ENCODE measurements at places on chromosomes 4 and X.

DNA sequence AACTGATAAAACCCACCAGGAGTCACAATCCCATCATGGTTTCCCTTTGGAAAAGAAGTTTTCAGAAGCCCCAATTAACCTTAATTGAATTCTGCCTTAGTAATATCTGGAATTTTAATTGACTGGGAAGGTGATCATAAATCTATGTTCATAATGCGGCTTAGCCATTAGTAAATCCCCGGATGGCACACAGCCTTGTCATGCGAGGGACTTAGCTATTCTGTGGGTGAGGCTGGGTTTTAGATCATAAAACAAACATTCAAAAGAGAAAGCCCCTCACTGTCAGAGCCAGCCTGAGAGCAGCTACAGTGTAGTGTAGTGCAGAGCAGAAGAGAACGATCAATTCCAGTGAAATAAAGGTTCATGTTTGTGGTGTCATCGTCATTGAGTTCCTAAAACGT, 124.0 kb upstream of the NOCT start:
- DNase-seq: peak; percentile 55

DNA sequence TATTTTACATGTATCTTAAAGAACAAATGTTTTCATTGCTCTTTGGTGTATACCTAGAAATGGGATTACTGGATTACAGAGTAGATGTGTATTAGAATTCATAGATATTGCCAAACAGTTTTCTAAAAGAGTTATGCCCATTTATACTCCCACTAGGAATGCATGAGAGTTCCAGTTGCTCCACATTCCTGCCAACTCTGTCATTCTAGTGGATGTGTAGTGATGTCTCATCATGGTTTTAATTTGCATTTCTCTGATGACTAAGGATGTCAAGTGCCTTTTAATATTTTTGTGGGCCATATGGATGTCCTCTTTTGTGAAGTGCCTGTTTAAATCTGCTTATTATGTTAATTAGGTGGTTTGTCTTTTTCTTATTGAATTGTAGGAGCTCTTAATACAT, 65.6 kb upstream of the BMP2K start:
- DNase-seq: no peak

DNA sequence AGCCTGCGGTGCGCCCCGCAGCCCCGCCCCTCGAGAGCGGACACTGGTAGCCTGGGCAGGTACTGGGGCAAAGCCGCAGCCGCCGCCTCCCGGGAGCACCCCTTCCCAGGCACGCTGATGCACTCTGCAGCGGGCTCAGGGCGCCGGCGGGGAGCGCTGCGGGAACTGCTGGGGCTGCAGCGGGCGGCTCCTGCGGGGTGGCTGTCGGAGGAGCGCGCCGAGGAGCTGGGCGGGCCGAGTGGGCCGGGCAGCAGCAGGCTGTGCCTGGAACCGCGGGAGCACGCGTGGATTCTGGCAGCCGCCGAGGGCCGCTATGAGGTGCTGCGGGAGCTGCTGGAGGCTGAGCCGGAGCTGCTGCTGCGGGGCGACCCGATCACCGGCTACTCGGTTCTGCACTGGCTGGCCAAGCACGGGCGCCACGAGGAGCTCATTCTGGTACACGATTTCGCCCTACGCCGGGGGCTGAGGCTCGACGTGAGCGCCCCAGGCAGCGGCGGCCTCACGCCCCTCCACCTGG, 401 bp downstream of the SOWAHD start:
- peak; percentile 33 for DNase-seq

GRCh38 chr4:85610450-85610849, 135.5 kb downstream of the ARHGAP24 start:
- no peak for DNase-seq

- no peak for DNase-seq
Measured at GRCh38 chr4:8862800-8863685, 8.6 kb downstream of the HMX1 start.

DNA sequence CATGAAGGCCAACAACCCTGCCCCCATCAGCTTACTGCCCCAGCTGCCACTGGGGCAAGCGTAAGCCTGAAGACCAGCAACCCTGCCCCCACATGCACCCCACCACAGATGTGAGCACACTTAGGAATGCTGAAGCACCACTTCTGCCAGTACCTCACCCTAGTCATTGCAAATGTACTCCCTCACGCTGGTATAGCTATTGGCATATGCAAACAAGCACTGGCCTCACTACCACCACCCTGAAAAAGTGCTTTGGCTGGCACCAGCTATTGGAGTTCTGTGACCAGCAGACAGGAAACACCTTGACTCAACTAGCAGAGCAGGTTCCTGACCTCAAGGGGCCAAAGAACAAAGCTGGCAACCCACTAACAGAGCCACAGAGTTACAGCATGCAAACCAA, 534.4 kb upstream of the POU3F4 start:
- DNase-seq: no peak

DNA sequence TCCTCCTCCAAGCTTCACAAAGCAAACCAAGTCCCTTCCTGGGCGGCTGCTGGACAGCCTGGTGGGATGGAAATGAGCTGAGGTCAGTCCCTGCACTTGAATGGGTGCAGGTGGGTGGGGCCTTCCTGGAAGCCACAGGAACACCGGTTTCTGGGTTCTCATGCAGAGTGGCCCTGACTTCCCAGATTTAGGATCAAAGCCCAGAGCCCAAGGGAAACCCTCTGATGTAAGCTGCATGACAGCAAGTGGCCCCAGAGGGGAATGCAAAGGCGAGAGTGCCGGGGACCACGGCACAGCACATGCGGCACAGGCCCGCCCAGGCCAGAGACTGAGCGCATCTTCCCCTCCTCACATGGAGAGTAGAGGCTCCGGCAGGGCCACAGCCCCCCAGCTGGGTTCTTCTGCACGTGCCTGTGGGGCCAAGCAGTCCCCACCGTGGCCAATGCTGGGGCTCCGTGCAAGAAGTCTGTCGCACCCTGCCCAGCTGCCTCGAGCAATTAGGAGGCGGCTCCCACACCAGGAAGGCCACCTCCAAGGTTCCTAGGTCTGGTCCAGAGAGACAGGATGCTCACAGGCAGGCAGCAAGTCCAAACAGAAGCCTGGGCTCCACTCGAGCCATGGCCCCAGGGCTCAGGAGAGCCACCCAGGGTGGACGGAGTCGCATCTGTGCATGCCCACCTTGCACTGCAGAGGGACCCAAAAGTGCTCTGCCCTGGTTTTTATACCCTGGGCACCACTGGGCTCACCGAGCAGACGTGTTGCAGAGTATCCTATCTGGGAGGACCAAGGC, 83.0 kb downstream of the HTRA3 start:
- no peak for DNase-seq

DNA sequence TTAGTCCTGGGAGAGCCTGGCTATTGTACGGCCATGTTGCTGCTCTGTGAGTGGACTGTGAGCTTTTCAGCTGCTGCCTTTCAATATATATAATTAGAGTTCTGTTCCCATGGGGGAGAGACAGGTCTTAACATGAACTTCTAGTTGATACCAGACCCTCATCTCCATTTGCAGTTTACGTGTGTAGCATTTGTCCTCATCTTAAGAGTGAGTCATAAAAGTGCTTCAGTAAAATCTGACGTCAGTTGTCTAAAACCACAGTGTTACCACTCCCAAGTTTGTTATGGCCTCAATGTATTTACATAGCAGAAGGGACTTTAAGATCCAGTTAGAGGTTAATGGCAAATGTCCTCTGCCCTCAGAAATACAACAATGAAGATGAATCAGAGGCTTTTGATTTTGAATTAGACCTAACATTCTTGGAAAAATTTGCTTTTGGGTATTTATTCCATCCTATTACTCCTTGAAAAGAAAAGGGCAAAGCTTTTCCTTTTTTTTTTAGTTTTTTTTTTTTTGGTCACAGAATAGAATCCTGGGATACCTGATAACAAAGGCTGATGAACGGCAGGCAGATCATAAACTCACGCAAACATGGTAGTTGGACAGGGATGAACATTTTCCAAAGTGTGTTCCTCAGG, 38.6 kb downstream of the PHOX2B start:
- DNase-seq: no peak

- DNase-seq: no peak
Measured at GRCh38 chr4:3411676-3412075, 30.1 kb upstream of the HGFAC start.

DNA sequence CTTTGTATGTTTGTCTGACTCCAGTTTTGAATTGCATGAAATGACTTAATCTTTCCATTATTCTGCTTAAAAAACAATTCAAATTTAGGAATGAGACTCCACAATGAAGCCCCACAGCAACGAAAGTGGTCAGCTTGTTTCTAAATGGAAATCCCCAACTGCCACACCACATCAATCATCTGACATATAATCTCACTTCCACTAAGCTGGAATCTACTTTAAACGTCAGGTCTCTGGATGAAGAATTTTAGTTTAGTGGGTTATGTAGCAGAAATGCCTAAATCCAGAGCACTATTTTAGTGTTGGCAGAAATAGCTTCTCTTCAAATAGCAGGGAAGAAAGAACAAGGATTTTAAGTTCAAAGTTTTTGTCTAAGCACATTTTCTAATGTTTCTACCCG, 1.7 kb upstream of the BMP2K start:
- no peak for DNase-seq

DNA sequence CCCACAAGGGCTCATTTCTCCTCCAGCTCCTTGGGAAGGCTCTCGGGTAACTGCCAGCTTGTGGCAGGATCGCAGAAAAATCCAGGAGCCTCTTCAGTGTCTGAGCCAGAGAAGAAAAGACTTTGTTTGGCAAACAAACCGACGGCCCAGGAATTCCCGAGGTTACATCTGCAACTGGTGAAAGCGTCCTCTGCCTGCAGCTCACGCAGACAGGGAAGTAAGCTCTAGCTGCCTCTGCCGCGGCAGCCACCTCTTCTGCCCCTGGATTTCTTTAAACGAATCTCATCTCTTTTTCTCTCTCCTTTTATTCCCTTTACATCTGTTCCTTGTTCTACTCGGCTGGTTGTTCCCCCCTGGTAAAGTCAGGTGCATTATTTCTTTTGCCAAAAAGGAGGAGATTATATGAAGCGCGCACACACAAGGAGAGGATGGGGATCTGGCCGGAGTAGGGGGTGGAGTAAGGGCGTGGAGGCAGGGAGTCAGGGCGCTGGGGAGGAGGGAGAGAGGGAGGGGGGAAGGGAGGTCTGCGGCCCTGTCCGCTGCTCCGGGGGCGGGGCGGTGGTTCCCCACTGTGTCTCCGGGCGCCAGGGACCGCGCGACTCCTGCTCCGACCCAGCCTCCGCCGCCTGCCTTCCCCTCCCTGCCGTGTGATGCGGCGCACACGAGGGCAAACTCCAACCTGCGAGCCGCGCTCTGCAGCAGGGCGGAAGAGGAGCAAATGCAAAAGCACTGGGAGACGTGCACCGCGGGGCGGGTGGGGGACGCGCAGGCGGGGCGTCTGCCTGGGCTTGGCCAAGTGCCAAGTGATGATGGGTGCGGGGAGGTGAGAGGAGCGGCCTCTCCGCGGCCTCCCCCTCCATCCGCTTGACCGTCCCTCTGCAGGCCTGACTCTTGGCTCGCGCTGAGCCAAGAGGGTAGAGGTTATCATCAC, at the start of gene DCHS2:
Gene DCHS2 (minus strand): TSS at position 459 of the 931 bp plus-strand sequence. CDS start 444 bp downstream, at position 15.
- peak; percentile 16 for DNase-seq

- no peak for DNase-seq
Measured at GRCh38 chrX:32894679-32895078, 316.7 kb downstream of the DMD start.

- DNase-seq: no peak
Measured at GRCh38 chrX:16018291-16018690, 105.1 kb upstream of the GRPR start.

All from NCI-H748 treated with DMSO at 0.1 percent for 48 hours (cell line).